ENCODE measurements at places on chromosomes 16 and 17.
A peak's percentile ranks its signal among the peaks of the same experiment; 100 is the strongest.

- DNase-seq, result peak; percentile 36
These were observed 9.0 kb upstream of the PHAF1 start for GRCh38 chr16:67100569-67101310.

GRCh38 chr17:17888371-17888770 is 51.6 kb upstream of the SREBF1 start:
- no peak for DNase-seq

GRCh38 chr17:41518789-41519449 is at the start of gene KRT15:
Gene KRT15, minus strand, starts transcription at chr17:41518890. Its CDS starts 63 bp downstream, at chr17:41518827.
- no peak for DNase-seq

DNA sequence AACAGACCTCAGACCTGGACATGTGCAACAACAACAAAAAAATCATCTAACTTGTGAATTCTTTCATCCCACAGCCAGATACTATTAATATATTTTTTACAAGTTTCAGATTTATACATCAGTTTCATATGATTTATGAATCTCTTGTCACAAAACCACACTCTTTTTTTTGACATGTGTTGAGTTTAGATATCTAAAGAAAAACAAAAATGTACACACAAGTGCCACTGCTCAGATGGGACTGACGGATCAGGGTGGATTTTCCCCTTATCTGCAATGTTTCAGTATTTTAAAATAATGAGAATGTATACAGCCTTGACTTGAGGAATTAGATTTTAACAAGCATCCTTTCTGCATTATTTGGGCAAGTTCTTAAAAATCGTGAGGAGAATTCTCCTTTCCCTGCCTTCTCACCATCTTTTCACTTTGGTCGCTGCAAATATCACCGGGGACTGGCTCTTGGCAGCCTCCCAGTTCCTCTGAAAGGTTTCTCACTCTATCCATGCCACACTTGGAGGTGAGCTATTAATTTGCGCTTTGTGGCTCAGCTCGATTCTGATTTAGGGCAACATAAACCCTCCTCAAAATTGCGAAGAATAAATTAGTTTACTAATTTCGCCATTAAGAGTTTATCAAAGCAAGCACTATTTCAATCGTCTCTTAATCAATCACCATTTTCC is 225.7 kb downstream of the XYLT1 start:
- no peak for DNase-seq

DNA sequence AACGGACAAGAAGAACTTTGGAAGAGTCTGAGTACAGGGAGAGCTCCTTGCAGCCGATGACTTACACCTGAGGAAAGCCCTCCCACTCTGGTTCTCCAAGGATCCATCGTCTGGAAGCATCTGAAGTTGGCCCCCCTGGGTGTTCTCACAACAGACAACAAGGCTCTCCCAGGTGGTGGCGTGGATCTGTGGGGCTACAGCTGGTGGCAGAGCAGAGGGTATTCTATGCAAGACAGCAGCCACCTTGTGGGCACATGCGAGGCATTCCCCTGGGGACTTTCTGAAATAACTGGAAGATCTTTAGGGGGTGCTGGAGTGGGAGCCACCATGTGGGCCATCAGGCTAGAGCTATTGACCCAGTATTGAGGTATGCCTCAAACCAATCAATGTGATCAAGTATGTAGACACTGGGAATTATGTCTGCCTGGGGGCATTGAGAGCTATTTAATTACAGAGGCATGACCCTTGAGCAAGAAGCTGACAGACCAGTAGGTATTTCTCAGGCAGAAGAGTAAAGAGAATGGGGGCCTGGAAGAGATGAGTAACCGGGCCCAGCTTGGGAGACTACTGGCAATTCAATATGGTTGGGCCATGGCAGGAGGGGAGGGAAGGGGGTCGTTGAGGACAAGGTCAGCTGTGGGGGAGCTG is 6.9 kb upstream of the KRT19 start:
- no peak for DNase-seq

Data from erythroblast (primary cell).